RWPE2 (cell line): ENCODE measurements at places on chromosomes 6 and 20.
A peak's percentile ranks its signal among the peaks of the same experiment; 100 is the strongest.

DNA sequence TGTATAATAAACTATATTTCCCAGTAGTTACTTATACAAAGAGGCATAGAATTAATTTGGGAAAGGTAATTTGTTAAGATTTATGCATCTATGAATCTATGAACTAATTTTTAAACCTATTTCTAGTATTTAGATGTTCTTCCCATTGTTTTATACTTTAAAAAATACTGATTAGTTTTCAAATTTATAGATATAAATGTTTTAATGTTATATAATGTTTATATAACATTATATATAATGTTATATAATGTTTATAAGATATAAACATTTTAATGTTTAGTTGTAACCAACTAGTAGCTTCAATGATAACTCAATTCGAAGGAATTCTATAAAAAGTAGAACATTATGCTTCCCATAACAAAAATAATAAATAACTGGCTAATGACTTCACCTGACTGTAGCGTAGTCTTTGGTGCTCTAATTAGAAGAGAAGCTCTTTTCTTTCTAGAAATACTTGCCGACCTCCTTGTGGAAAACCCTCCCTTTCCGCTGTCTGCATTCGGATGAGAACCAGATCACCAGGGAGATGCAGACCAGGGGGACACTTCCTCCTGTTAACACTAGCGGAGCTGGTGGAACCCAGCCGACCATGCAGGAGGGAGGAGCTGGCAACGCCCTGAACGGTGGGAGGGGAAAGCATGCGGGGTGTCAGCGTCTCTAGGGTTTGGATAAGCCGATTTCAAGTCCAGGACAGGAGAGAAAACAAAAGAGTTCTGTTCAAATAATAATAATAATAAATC lies 158.4 kb downstream of the OR2B2 start:
- peak; percentile 87 for DNase-seq

DNA sequence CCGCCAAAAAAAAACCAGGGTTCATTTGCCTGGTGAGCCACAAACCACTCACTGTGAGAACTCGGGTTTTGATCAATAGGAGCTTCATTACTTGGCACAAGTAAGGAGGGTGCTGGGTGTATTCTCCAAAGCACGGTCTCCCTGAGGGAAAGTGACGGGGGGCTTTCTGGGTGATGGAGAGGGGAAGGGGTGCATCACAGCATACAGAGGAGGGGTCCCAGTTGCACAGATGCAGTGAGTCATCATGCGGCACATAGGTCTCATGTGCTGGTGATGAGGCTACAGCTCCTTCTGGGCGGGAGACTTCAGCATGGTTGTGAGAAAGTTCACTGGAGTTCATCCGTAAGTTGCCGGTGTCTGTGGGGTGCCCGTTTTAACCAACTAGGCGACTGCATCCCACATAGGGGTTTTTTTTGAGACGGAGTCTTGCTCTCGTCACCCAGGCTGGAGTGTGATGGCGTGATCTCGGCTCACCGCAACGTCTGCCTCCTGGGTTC lies 36.2 kb downstream of the SUN5 start:
- DNase-seq = peak; percentile 58

DNA sequence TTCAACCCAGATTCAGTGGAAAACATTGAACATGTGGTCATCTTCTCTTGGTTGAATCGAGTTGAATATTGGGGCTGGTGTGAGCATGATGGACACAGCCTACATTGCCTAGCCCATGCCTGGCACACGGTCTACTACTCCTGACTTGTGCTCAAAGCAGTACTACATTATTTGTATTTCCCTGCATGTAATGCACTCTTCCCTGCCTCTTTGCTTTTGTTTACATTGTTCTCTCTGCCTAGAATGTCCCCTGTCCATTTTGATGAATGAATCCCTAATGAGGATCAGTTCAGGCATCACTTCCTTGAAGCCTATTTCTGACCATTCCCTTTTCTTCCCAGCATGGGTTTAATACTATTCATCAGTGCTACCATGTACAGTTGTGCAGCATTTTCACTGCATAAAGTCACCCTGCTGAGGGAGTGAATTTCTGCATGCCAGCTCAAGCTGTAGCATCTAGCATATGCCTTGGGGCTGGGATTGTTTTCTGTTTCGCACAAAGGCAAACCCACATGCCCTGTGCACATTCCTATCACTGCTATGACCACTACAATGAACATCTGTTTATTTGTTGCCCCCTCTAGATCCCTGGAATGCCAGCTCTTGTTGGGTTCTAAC lies 75.3 kb upstream of the CCN6 start:
- DNase-seq = no peak

DNA sequence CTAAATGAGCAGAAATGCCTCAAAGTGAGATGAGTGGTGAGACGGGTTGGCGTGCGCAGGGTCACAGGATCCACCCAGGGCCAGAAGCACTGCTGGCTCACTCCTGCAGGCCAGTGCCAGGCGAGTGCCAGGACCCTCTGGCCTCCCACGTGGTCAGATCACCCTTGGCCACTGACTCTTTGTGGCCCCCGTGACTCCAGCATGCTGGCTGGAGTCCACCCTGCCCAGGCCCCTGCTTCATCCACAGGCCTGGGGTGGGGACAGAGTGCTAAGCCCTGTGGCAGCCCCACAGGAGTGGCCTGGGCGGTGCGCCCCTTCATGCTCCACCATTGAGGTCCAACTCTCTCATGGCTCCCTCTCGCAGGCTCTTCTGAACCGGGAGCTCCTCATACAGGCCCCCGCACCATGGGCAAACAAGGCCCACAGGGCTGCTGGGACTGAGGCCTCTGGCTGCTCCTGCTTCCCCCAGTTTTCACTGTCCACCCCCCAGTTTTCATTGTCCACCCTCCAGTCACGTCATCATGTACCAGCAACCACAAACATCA lies 61.6 kb downstream of the ABHD12 start:
- DNase-seq = no peak

DNA sequence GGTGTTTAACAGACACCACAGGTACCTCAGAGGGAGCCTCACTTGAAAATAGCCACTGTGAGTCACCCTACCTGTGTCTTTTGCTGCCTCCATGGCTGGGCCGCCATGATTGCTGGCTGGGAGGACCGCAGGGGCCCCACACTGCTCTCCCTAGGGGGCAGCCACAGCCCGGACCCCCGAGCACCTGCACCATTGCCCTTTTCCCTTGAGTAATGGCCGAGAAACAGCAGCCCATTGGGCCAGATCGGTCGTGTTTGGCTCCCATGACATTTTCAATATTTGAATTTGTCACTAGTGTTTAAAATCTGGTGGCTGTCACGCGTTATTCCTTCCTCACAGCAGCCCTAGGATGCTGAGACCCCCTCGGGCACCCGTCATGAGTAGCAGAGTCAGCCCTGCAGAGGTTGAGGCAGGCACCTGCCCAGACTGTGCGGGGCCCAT lies 6.7 kb downstream of the ZBP1 start:
- peak; percentile 75 for DNase-seq

DNA sequence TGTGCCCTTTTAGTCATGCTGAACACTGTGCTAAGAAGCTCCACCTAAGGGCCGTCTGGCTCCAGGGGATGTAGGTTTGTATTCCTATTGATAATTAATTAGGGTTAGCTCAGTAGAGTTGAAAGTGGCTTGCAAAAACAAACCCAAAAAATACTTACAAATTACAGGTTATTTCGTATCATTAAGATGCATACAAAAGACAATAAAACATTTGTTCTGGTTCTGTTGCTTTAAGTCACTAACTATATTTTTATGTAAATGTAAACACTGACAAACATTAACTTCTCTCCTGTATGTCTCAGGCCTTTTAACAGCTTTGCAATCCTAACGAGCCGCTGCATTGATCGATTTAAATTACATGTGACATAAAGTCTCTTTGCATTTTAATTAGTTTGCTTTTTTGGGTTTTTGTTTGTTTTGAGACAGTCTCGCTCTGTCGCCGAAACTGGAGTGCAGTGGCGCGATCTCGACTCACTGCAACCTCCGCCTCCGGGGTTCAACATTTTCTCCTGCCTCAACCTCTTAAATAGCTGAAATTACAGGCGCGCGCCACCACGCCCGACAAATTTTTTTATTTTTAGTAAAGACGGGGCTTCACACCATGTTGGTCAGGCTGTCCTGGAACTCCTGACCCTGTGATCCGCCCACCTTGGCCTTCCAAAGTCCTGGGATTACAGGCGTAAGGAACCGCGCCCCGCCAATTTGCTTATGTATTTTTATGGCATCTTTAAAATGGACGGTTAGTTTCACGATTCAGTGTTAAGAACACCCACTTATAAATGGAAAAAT lies 110.9 kb downstream of the HFE start:
- no peak for DNase-seq

GRCh38 chr6:52574709-52575501 lies 2.0 kb downstream of the TRAM2 start:
- DNase-seq = no peak

DNA sequence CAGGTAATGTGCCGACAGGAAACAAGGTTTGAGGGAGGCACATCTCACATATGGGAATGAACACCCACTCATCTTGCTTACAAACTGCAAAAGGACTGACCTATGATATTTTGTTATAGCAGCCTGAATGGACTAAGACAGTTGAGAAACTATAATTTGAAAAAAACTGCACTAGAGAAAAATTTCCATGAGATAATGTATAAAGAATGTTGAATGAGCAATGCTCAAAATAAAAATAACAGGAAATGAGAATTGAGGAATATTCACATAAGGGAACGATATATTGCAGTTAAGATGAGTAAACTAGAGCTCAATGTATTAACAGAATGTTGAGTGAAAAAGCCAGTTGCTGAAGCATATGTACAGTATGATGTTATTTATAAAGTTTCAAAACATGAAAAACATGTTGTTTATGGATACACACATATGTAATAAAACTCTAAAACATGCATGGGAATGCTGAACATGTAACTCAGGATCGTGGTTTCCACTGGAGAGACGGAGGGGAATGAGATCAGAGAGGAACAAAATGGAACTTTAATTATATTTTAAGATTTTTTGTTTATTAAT lies 6.3 kb upstream of the TBC1D22B start:
- DNase-seq = no peak
